MG63 (cell line): ENCODE measurements at places on chromosomes 12 and 14. TPM values are rescaled to one million over a fixed set of nuclear protein-coding genes. Genes with fewer than 3 reads are reported as not detected.
A peak's percentile ranks its signal among the peaks of the same experiment; 100 is the strongest.

SIX1 gene
- total RNA-seq: 4.1 and 10.7 TPM in 2 replicates

DNA sequence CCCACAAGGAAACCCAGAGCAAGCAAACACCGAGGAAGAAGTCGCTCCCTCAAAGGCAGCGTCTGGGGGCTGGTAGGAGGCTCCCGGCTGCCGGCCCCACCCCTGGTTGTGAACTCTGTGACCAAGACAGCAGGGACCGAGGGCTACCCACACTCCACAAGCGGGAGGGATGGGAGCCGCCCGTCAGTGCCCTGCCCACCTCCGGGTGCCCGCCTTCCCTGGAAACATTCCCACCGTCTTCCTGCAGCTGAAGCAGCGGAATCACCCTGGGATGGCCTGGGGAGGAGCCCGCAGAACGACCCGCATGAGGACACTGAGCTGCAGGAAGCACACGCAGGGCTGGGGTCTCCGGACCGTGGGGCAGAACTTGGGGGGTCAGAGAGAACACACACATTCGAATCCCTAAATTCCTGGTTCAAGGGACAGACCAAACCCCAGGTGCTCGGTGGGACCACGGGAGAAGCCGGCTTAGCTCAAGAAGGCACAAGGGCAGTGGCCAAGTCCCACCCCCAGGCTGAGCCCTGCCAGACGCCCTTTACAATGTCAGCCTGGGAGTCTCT, 33.5 kb upstream of the C14orf180 start:
- DNase-seq: peak; percentile 16

DNA sequence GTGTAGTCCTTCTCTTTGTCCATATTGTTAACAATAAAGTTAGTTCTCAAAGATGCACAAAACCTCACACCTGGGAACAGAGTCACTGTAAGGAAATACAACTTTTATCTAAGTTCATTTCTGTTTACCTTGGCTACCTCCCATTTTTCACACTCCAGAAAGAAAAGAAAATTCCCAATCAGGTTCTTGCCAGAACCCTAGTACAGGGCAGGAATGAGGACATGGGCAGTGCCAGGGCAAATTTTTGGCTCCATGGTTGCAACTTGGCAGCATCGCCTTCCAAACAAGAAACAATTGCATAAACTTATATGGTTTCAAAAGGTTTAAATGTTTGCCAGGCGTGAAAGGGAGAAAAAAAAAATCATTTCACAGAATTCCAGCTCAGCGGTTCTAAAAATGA, 296.3 kb upstream of the PRKD1 start:
- DNase-seq: peak; percentile 75

DNA sequence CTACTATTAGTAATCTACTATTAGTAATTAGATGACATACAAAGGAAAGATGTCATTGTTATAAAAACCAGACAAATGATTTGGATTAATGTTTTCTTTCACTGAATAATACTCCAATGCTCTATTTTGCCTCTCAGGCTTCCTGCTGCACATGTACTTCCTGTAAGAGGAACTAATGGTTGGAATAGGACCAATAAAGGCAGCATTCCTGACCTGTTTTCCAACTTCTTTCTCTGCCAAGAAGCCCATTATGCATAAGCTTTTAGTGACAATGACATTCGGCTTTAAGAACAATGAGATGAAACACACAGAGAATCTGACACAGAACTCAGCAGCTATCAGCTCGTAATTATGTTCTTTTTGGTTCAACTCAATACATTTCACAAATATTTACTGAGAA, 5.2 kb upstream of the C12orf56 start:
- no peak for DNase-seq

DNA sequence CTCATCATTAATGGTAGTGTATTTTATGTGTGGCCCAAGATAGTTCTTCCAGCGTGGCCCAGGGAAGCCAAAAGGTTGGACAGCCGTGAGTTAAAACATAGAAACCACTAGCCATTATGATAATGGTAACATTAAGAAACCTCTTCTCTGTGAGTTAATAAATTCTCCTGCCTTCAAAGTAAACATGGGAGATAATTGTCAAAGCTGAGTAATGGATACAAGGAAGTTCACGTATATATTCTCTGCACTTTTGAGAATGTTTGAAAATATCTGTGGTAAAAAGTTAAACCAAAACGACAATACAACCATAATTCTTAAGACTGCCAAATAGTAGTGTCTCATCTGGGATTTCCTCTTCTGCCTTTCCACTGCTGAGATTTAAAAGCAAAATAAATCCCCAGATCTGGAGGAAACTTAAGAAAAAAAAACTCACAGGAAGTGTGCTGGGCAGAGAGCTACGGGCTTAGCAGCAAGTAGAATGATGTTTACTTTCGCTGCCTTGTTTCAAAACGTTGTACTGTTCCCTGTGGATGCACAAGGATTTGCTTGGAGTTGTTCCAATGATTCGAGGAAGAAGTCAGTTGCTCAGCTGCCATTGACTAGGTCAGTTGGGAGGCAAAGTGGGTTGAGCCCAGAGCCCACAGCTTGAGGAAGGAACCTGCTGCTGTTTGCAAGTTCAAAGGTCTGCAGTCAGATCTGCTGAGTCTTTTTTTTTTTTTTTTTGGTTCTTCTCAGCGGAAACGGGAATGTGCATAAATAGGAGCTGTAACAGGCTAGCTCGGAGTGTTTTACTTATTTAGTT, 1.7 kb downstream of the TPCN1 start:
- DNase-seq: peak; percentile 66

- no peak for DNase-seq
Observed at GRCh38 chr14:60346706-60347105, 97.7 kb downstream of the PPM1A start.

- no peak for DNase-seq
Observed at GRCh38 chr14:59154373-59154772, 34.1 kb upstream of the DAAM1 start.

GRCh38 chr14:65433157-65433556, 20.6 kb downstream of the FUT8 start:
- DNase-seq: no peak

OR6C2 gene
- total RNA-seq: not detected in 2 replicates

KRT86 gene
- total RNA-seq: 13.3 and 13.6 TPM in 2 replicates

DNA sequence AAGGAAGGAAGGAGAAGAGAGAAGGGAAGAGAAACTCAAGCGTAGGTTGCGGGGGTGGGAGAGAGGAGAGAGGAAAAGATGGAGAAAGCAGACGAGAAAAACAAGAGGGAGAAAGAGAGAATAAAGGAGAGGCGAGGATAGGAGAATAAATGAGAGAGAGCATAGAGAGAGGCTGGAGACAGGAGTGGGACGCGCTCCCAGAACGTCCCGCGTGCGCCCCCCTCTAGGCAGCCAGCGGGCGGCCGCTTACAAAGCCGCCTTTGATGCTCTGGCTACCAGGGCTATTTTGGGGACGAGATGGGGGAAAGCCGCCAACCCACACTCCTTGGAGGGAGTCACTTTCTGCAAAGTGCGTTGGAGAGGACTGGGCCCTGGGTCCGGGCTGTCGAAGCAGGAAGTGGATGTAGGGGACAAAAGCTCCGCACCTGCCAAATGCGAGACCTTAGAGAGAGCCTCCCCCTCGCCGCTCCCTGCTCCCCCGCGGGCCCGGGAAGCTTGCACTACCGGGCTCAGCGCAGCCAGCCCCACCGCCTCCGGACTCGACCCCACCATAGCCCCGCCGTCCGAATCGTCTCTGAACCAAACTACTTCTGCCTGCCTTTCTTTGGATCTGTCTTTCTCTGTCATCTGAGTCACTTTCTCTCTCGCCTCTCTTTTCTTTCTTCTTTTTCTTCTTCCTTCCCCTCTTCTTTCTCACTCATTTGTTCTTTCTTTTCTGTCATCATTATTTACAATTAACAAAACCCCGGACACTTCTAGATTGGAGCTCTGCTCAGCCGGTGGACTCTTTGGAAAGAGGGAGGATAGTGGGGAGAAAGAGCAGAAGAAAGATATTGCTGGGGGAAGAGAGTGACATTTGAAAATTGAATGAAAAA, 8.0 kb downstream of the ASCL1 start:
- no peak for DNase-seq

INHBC gene
- total RNA-seq: not detected in 2 replicates

- DNase-seq: no peak
Observed at GRCh38 chr12:15863984-15864383, 18.2 kb upstream of the STRAP start.

- DNase-seq: no peak
Observed at GRCh38 chr12:54160769-54161480, 27.9 kb downstream of the SMUG1 start.

PPM1H gene
- total RNA-seq: 3.6 and 4.0 TPM in 2 replicates

APOF gene
- total RNA-seq: not detected in 2 replicates

RNASE4 gene
- 2.3 and 6.1 TPM in 2 replicates for total RNA-seq

- peak; percentile 78 for DNase-seq
Observed at GRCh38 chr12:31874961-31875608, 84.1 kb upstream of the RESF1 start.

TMEM63C gene
- not detected in 2 replicates for total RNA-seq

CRIP1 gene
- 17.3 TPM in 1 of 2 replicates, not detected in the other for total RNA-seq

- peak; percentile 82 for DNase-seq
Observed at GRCh38 chr12:79407671-79408622, 282.8 kb downstream of the PAWR start.

DNA sequence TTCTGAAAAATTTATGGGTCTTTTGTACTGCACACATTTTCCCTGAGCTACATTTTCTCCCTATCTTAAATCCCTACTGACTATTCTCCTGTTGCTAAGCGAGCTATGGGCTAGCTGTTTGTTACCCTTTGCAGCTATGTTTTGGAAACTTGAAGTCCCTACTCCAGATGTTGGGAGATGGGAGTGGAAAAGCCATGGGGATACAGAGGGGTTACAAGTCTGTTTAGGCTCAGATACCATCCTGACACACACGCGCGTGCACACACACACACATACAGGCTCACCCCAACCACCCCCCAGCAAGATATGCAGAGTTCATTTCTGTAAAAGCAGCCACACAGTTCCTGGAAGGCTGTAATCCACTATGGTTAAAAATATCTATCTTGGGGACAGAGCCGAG, 15.8 kb downstream of the ATP5MC2 start:
- DNase-seq: no peak

DNA sequence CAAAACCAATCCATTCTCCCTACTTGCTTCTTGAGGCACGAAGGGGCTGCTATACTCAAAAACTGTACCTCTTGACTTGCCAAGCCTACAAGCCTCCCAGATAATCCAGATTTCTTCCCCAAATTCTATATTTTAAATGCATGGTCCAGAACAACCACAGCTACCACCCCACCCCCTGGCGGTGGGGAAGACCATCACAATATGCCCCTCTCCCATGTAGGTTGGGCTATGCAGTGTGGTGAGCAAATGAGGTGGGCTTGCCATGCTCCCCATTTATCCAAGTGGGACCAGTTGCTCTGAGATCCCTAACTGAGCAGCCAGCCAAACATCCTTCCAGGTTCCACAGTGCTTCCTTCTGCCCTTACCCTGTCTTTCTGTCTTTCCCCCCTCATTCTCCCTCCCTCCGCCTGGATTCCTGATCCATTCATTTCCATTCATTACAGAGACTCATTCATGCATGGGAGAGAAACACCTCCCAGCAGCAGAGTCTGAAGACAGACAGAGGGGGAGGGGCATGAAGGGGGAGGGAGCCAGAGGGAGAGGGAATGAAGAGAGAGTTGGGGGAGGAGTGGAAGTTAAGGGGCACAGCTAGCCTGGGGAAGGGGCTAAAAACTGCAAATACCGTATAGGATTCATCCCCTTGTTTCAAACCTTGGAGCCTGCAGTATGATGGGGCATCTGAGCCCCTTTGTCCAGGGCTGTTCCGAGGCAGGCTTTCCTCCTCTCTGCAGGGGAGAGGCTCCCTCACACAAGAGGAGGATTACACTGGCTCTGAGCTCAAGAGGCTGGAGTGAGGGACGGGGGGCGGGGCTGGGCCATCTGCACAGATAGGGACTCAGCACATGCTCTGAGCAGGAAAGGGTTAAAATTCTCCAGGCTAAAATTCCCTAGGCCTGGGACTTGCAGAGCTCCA, 4.4 kb downstream of the ZNF219 start:
- DNase-seq: no peak

SH2B3 gene
- 12.8 and 15.8 TPM in 2 replicates for total RNA-seq

DNA sequence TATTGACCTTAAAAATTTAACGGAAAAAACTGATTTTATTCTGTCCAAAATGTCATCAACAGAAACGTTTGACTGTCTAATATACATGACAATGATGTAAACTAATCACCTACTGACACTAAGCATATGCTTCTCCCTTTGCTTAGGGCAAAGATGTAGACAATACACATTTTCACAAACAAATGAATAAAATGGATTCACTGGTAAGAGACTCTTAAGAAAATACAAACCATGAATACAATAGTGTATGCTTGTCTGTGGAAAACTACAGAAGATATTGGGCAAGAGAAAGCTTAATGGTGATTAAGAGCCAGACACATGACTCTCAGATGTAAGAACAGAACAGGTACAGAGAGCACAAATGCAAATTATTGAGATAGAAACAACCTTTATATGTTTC, 1248.7 kb downstream of the FSCB start:
- DNase-seq: no peak

PTGER2 gene
- total RNA-seq: 0.39 and 2.7 TPM in 2 replicates

DNA sequence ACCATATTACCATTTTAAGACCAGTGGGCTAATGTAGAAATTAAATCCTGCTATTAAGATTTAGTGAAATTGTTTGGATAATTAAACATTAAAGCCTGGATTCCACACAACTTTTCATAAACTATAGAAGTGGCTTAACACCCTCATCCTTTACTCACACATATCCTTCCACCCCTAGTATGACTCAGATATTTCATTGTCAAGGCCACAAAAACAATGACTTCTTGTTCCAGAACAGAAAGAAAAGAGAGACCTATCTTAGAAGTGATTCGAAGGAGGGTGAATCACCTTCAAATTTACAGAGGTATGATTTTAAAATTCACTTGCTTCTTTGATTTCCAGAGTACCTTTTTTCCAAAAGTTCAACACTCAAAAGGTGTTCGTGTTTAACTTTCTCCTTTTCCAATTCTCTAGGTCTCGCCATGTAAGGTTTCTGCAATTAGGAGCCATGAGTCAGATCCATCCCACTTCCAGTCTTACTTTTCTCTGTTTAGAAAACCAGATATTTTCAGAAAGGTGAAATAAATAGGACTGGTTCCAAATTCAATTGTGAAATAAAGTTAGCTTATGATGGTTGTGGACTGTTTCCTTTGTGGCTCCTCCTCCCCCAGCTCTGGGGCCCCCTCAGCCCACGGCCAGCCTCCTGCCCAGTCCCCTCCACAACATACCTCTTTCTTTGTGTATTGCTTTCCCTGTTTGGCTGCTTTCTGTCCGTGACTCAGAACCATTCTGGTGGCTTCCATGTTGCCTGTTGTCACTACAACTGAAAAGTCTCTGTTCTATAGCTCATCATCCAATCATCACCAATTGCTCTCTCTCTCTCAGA, 24.6 kb upstream of the MGP start:
- DNase-seq: no peak

DDN gene
- 0.13 TPM in 1 of 2 replicates, not detected in the other for total RNA-seq

- DNase-seq: peak; percentile 58
Observed at GRCh38 chr12:107287436-107288413, 194.4 kb upstream of the CRY1 start.

VRTN gene
- total RNA-seq: not detected in 2 replicates

PAX9 gene
- total RNA-seq: 0.99 and 1.2 TPM in 2 replicates
